ENCODE measurements at places on chromosomes 12 and 14.

DNA sequence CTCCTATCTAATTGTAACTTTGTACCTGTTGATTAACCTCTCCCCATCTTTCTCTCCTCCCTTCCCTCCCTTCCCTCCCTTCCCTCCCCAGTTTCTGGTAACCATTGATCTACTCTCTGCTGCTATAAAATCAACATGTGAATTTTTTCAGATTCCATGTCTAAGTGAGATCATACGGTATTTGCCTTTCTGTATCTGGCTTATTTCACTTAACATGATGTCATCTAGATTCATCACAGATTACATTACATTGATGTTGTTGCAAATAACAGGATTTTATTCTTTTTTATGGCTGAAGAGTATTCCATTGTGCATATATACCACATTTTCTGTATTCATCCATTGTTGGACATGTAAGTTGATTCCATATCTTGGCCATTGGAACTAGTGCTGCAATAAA lies 68.0 kb upstream of the FBXO33 start:
- DNase-seq, result no peak

- no peak for DNase-seq
Observed at GRCh38 chr12:98401427-98401826, 114.0 kb upstream of the TMPO start.

GRCh38 chr12:47903151-47903611 lies 1.6 kb downstream of the VDR start:
- no peak for DNase-seq

GRCh38 chr12:1811948-1812291 lies 8.4 kb upstream of the LRTM2 start:
- no peak for DNase-seq

- DNase-seq, result no peak
Observed at GRCh38 chr12:93795352-93795751, 118.2 kb downstream of the CRADD start.

DNA sequence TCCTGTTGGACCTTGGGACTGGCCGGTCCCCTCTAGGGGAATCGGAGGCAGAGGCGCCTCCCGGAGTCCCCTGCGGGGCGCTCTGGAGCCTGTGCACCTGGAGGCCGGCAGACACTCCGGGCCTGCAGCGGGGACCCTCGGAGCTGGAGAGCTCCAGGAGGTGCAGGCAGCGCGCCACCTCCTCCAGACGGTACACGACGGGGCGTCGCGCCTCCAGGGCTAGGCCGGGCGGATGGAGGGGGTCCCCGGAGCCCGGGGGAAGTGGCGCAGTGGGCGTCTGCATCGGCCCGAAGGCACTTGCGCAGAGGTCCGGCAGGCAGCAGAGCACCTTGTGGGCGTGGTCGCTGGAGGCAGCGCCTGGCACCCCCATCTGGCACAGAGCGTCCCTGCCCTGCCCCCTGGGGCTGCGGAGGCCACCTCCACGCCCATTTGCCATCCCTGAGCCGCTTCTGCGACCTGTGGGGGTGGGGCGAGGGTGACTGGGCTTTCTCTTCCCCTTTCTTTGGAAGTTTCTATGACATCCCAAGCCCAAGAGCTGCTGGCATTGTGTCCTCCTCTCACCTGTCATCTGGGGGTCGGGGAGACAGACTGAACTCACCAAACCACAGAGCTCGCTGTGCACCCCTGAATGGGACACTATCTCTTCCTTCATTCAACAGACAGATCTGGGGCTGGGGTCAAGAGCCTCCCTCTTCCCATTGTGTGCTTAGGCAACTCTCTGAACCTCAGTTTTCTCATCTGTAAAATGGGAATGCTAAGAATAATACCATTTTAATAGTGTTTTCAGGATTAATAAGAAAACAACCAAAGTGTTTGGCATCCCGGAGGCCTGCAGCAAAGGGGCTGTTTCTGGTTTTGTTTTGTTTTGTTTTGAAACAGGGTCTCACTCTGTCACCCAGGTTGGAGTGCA lies 37.5 kb upstream of the CORO1C start:
- no peak for DNase-seq

DNA sequence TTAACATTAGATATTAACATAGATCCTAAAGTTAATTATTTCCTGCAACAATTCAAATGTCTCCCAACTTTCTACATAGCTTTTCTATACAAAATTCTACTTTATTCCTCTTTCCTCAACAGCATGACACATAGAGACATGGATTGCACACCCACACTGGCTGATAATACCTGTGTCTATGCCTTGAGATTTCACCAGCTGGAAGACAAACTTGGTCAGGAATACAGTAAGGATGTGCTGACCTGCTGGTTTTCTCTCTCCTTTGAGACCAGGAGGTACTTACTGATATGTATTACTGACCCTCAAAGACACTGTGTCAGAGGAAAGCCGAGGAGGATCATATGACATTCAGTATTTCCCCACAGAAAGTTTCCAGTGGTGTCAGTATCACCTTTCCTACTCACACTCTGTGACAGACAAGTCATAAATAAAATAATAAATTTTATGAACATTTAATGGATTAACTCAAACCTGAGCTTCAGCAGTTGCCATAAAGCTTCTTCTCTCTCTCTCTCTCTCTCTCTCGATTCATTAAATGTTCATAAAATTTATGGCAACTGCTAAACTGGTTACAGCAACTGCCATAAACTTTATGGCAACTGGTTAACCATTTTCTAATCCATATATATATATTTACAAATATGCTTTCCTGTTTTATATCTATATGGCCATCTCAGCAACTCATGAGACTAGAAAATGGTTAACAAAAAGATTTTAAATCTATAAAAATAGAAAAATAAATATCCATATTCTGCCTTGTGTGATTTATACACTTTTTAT lies 22.7 kb downstream of the EIF2S3B start:
- DNase-seq, result no peak

DNA sequence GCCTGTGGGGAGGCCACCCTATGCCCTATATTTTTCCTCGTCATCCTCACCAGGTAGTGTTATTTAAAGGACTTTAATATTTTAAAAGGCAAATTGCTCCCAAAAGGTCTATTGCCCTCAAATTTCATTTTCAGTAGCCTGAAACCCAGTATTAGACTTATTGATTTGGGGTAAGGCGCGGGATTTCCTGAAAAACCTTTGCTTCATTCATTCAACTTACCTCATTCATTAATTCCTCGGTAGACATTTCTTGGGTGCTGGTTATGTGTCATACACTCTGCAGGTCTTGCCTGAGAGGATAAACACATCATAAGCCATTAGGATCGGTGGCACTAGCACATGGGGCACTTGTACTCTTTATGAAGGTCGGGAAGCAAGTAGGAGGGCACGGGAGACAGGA lies 99.2 kb downstream of the ARF6 start:
- DNase-seq, result no peak

DNA sequence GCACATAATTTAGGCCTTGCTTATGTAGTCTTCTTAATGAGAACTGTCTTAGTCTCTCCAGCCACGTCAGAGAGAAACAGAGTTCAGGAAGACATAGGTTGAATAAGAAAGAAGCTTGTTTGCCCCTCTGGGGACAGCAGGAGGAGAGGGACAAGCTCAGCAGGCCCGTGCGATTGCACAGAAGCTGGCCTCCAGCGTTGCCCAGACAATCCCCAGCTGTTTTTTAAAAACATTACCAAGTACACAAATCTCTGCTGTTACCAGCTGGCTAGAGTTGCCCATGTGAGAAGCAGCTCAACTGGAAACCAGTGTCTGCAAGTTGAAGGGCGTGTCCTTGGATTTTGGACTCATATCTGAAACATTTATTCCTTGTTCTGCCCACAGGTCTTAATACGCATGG lies 232.6 kb downstream of the EFCAB11 start:
- no peak for DNase-seq

DNA sequence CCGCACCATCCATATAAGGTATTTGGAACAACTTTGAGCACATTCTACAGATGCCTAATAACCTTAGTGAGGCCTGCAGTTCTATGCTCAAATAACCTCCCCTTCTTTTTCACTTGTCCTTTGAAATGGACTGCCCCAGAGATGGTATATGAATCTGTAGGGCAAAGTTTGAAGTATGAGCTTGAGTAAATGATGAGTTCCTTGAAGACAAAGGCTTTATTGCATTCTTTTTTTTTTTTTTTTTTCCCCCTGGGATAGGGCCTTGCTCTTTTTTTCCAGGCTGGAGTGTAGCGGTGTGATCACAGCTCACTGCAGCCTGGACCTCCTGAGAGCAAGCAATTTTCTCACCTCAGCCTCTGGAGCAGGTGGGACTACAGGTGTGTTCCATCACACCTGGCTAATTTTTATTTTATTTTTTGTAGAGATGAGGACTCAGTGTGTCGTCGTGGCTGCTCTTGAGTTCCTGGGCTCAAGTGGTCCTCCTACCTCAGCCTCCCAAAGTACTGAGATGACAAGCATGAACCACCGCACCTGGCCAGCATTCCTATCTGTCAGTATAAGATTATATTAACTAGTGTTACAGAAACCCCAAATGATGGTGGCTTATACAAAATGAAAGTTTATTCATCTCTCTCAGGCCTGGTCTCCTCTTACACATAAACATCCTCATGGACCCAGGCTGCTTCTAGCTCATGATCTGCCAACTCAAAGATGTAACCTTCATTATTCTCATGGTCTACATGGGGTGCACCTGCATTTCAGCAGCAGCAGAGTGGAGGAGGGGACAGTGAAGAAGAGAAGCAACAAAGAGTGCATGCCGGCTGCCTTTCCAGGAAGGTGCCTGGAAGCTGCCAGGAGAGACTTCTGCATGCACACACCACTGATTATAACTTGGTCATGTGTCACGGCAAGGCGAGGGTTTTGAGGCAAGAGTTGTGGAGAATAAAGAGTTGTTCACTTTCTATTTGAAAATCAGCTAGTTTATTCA lies 101.4 kb downstream of the DUSP16 start:
- DNase-seq, result no peak

GRCh38 chr14:37596790-37597472 lies 1.5 kb downstream of the TTC6 start:
- DNase-seq, result no peak

DNA sequence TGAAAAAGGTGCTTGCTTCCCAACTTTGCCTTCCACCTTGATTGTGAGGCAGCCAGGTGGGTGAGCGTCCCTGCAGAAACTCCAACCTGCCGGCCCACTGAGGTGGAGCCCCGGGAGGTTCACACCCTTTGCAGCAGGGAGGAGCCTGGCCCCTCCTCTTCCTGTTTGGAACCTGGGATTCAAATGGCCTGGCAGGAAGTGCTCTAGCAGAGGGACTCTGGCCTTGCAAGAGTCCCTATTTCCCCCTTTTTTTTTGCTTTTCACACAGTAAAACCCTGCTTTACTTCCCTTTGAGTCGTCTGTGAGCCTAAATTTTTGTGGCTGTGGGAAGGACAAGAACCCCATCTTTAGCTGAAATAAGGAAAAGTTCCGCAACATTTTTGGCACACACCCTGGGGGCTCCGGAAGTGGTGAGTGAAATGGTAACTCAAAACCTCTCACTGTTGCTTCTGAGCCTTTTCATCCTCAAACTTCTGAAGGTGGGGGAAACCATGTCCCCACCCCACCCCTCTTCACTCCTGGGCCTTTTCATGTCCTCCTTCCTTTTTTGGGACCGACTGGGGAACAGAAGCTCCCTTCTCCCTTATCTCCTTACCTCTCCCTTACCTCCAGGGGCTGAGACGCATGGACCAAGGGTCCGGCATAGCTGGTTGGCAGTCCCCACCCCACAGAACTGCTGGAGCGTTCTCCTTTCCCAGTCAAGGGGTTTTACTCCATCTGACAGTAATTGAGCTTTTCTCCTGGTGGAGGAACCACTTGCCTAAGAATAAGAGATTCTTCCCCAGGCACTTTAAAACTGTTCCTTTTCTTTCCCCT lies 102.0 kb downstream of the KCNMB4 start:
- DNase-seq, result no peak

DNA sequence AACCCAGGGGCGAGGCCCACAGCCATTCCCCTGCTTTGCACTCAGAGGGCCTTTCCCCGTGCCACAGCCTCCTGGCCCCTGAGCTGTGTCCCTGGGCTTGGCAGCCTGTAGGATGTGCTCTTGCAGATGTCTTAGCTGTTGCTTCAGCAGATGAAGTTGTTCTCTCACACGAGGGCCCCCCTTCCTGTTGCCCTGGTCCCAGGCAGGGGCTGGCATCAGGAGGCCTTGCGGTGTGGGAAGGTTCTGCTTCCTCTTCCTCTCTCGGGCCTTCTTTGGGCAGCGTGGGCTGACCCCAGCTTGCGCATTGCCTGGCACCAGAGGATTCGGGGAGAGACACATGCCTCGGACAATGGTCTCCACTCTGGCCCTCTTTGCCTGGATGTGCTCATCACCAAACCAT lies 12.7 kb downstream of the PROX2 start:
- no peak for DNase-seq

GRCh38 chr12:12056951-12057350 lies 13.8 kb upstream of the BCL2L14 start:
- DNase-seq, result no peak

- no peak for DNase-seq
Observed at GRCh38 chr12:27554421-27555186, 30.6 kb downstream of the PPFIBP1 start.

DNA sequence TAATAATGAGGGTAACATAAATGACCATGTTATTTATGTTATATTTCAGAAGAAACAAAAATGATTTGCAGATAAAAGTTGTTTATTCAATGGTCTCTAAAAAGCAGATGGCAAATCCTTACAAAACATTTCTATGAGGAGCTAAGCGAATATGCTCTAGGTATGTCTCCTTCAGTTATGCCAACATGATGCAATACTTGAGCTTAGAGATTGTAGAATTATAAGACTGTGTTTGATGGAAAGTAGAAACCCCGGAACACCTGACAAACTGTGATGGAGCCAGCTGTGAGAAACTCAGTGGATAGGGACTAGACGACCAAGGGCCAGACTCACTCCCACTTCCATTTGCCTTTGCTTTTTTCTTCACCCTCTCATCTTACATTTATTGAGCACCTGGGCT lies 17.8 kb upstream of the NR1H4 start:
- no peak for DNase-seq

DNA sequence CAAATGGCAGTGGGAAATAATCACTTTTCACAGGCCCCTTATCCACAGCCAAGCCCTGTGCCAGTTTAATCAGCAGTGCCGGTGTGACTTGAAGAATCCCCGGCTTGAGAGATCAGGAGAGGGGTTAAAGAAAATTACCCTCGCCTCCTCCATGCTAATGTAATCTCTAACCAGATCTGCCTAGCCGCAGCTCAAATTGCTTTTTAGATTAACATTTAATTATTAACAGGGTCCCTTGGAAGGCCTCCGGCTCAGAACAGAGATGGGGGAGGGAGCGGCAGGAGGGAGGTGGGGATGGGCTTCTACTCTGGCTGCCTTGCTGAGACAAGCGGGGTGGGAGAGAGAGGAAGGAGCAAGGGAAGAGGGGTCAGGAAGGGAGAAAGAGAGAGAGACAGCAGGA lies 24.0 kb downstream of the FAM222A start:
- no peak for DNase-seq

DNA sequence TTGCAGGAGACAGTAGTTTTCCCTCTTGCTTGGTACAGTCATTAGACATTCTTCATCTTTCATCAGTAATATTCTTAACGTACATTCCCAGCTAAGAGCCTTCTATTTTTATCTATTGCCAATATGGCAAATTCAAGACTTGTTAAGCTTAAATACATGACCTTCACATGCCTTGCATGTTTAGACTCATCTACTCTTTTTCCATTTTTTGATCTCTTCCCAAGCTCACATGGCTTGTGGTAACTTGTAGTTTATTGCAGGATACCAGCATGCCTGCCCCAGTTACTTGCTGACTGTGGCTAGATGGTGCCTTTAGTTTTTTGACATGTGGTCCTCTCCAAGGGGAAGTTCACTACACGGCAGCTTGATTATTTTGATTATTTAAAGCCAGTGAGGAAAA lies 729.0 kb downstream of the SLC6A15 start:
- DNase-seq, result no peak

- DNase-seq, result no peak
Observed at GRCh38 chr12:80293759-80294158, 150.3 kb upstream of the PTPRQ start.

GRCh38 chr12:53990311-53991076 lies 5.5 kb downstream of the HOXC10 start:
- no peak for DNase-seq
